ENCODE measurements at places on chromosomes 12 and 14.

DNA sequence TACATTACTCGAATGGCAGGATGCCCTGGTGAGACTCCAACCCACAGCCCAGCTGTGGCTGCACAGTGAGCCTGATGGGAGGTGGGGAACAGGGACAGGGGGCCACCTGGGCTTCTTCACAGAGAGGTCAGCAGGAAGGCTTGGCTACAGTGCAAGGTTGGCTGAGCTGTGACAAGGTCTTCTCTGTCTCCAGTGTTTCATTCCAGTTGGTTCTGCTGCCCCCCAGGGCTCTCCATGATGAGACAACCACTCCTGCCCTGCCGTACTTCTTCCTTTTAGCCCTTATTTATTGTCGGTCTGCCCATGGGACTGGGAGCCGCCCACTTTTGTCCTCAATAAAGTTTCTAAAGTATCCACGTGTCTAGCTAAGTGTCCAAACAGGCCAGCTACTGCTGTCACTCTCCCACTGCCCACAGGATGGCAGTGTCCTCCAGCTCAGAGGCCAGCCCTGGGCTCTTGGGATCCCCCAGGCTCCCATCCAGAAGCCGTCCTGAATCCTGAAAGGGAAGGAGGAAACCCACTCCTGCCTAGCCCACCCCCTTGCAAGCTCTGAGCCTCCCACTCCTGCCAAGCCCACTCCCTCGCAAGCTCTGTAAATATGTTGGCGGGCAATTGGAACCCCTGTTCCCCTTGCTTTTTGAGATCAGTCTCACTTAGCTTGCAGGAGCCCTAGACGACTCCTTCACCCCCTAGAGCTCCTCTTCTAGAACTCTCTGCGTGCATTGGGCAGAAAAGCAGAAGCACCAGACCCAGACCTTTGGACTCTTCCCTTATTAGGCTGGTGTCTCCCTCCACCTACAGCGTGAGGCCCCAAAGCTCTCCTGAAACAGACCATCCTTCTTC lies 5.4 kb downstream of the C1QL4 start:
- peak; percentile 87 for DNase-seq

GRCh38 chr14:61387076-61387475 lies 65.7 kb downstream of the PRKCH start:
- no peak for DNase-seq

DNA sequence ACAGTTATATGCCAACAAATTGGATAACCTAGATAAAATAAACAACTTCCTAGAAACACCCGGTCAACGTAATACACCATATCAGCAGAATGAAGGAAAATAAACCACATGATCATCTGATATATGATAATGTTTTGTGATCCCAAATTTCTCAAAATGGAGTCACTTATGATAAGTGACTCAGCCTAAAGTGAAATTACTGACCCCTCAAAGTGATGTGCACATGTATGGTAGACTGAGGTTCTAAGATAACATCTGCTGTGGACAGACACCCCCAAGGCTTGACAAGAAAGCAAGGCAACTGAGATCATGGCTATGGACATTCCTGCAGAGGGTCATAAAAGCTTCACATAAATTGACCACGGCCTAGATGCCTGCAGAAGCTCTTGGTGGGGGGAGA lies 105.1 kb upstream of the DCN start:
- no peak for DNase-seq

DNA sequence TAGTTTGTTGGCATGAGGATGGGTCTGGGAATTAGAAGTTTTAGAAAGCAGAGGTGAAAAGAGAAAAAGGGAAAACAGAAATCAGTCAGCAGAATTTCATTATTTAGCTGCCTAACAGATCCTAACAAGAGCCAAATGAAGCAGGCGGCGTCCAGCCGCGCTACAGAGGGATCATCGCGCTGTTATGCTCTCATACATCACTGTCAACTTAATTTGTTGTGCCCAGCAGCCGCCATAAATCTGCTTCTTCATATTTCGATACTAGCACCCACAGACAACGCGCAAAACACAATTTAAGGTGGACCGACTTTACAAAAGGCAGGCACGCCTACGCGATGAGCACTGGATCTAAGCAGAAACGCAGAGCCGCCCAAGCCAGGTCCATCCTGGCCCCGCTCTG lies 66.7 kb downstream of the SETD3 start:
- no peak for DNase-seq

- DNase-seq, result peak; percentile 19
Observed at GRCh38 chr12:28446031-28446430, 255.8 kb downstream of the CCDC91 start.

- DNase-seq, result no peak
Observed at GRCh38 chr12:3446235-3446634, 44.8 kb upstream of the PRMT8 start.

DNA sequence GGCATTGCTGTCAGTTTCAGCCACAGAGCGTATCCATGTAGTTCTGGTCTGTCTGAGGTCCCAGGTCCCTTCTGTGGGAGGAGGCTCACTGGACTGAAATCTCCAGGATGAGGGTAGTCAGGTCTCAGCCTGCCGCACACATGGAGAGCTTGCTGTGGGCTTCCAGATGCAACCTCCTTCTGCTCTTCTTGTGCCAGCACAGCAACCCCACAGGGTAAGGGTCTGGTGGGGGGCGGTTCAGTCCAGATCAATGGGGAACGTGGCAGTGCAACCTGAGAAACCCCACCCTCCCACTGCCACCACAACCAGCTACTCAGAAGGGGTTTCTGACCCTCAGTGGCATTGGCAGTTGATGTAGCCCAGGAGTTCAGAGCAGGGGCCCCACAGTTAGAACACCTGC lies 61.2 kb downstream of the BEGAIN start:
- no peak for DNase-seq

DNA sequence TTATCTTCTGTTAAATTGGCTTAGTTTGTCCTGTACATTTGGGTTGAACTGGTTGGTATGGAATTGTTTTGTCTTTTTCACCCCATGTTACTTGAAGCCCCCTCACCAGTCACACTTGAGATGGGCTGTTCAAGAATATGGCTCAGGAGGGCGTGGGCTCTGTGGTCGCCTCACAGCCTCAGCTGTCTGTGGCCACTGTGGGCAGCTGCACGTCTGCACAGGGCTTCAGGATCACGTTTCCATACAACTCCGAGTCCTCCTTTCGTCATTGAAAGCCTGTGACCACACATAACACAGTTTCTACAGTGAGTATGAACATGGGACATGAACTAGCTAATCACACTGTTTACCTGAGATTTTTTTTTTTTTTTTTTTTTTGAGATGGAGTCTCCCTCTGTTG lies 81.3 kb downstream of the MOK start:
- no peak for DNase-seq

GRCh38 chr14:99753225-99754140 lies 39.7 kb upstream of the EML1 start:
- DNase-seq, result no peak

DNA sequence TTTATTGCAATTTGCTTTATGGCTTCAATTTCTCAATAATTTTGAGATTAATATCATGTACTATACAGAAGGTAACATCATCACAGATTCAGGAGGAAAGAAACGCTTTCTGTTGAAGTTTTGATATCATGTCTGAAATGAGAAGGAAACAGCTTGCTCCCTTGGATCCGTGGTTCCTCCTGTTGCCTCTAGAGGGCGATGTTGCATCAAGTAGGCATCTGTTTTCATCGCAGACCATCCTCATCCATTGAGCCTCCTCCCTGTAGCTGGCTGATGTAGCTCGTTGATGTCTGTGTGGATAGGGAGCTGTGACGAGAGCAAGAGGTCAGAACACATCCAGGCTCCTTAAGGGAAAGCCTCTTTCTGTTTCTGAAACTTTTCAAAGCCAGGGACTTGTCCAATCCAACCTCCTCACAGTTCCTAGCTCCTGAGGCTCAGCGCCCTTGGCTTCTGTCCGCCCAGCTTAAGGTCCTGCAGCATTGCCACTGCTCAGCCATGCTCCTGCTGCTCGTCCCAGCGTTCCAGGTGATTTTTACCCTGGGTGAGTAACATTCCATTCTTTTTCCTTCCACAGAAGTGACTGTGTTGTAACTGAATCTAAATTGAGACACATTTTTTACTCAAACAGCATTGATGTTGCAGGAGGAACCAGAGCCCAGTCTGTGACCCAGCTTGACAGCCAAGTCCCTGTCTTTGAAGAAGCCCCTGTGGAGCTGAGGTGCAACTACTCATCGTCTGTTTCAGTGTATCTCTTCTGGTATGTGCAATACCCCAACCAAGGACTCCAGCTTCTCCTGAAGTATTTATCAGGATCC lies 304.8 kb upstream of the OR4E1 start:
- DNase-seq, result peak; percentile 4

GRCh38 chr12:95959107-95959506 lies 16.0 kb downstream of the AMDHD1 start:
- DNase-seq, result peak; percentile 33

DNA sequence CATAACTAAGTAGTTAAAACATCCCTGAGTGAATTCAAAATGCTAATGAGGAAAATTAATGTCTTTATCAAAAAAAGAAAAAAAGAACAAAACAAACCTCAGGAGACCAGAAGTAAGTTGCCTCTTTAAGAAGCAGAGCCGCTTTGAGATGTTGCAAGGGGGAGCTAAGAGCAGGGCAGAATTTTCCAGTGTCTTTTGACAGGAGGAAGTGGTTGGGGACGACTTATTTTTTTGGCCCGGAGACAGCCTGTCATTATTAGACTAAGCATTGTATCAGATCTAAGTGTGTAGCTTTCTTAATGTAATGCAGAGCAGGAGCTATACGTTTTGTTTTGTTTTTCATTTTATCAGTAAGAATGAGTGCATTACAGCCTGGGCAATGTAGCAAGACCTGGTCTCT lies 206.6 kb downstream of the CACNA1C start:
- DNase-seq, result no peak

DNA sequence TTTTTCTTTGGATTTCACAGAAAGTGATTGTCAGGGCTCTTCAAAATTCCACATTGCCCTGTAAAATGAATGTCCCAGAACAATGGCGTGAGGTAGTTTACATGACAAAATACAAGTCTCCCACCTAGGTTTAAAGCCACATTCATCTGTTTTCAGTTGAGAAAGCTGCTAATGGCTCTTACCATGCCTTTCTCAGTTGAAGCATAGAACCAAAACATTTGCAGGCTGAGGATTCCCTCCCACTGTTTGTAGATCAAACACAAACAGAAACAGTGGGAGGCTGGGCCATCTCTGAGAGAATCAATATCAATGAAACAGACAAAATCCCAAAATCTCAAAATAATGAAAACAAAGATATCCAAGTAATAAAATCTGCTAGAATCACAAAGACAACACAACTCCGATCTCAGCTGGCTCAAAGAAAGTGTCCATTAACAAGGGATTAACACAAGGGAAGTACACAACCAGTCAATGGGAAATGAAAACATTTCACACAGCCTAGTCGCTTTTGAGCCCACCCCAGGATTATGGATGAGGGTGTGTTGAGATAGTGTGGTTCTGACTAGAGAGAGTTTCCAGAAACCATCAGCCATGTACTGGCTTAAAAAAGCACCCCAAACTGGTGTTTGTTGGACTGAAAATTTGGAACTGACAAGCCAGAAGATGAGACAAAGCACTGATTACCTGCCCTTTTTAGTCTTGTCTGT lies 54.5 kb upstream of the TMEM260 start:
- DNase-seq, result no peak

GRCh38 chr12:69231479-69231878 lies 7.9 kb upstream of the CPSF6 start:
- DNase-seq, result no peak

- DNase-seq, result peak; percentile 2
Observed at GRCh38 chr12:22415342-22416309, 81.1 kb upstream of the ST8SIA1 start.

GRCh38 chr14:36976571-36977023 lies 195.8 kb downstream of the SLC25A21 start:
- peak; percentile 40 for DNase-seq

DNA sequence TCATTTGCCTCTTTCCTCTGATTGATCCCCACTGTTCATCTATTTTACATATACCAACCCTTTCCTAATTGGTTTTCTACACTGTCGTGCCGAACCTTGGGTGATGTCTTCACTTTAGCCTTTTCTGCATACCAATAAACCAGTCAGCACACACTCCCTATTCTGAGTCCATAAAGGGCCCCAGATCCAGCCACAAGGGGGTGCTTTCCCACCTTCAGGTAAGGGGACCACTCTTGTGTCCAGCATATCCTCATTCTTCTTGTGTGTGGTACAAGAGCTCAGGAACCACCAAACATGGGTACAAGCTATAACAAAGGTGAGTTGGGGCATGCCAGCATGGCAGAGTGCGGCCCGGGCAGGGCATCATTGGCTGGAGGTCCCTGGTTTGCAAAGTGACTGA lies 859.8 kb downstream of the FSCB start:
- DNase-seq, result no peak

DNA sequence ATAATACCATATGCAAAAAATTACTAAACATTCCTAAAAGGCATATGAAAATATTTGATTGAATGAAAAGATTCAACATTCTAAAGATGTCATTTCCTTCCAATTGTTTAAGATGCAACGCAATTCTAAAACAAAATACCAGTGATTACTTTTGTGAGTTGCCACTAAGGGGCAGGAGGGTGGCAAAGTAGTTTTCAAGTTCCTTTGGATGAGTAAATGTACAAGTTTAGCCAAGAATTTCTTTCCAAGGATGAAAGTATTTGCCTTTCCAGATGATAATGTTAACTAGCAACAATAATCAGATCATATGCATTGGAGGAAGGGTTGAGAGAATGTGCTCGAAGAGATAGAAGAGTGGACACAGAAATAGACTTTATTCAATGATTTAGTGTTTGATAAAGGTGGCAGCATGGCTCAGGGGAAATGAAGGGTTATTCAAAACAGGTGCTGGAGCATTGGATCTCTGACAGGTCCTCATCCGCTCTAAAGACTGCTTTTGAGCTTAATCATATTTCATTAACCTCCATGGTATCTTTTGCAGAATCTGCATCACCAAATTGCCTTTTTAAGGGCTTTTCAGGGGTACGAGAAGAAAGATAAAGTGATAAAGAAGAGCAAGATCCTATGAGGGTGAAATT lies 678.5 kb upstream of the TBX3 start:
- peak; percentile 51 for DNase-seq

DNA sequence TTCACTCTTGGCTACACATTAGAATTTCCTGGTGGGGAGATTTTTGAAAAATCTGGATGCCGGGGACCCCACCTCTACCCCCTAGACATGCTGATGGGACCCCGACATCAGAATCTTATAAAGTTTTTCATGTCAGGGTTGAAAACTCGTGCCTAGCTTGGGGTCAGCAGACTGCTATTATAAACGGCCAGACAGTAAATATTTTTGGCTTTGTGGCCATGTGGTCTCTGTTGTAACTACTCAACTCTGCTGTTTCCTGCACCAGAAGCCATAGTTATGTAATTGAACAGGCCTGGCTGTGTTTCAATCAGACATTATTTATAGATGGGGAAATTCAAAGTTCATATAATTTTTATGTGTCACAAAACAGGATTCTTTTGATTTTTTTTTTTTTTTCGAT lies 41.6 kb downstream of the ACACB start:
- DNase-seq, result peak; percentile 43

DNA sequence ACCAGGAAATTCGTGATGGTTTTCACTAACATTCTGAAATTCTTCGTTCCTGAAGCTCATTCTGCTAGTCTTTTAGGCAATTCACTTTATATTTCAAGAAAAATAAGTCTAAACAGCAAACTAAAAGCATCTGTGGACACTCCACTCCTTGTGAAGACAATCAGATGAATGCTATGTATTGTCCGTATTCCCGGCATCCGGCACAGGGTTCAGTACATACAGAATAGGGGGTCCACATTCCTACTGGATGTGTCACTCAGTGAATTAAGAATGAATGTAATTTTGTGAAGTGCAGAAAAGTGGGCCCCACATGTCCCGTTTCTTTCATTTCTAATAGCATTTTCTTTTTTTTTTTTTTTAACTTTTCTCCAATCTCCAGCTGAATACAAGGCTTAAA lies 241.3 kb downstream of the GRIN2B start:
- no peak for DNase-seq
